Renal pelvis (tissue), 12 donors: ENCODE measurements at places on chromosomes 6 and 20. TPM values are rescaled to one million over a fixed set of nuclear protein-coding genes. Genes with fewer than 3 reads are reported as not detected.
A peak's percentile ranks its signal among the peaks of the same experiment; 100 is the strongest.

The VSX1 gene
- polyA plus RNA-seq: not detected

The ARMH2 gene
- not detected for polyA plus RNA-seq

The COL11A2 gene
- polyA plus RNA-seq: 5.8 TPM

The SLC12A5 gene
- polyA plus RNA-seq: 3.0 TPM

The TRIM31 gene
- not detected for polyA plus RNA-seq

The CHRNA4 gene
- 8.6 TPM for polyA plus RNA-seq

The OR2H1 gene
- polyA plus RNA-seq: not detected

The TFB1M gene
- polyA plus RNA-seq: 16.4 TPM

The BFSP1 gene
- polyA plus RNA-seq: 4.2 TPM

The CASP8AP2 gene
- 21.0 TPM for polyA plus RNA-seq

The ASIP gene
- 0.76 TPM for polyA plus RNA-seq

The AIF1 gene
- 66.1 TPM for polyA plus RNA-seq

The PNLDC1 gene
- 0.18 TPM for polyA plus RNA-seq

The SLC4A11 gene
- 2.3 TPM for polyA plus RNA-seq

The APCDD1L gene
- 16.6 TPM for polyA plus RNA-seq

DNA sequence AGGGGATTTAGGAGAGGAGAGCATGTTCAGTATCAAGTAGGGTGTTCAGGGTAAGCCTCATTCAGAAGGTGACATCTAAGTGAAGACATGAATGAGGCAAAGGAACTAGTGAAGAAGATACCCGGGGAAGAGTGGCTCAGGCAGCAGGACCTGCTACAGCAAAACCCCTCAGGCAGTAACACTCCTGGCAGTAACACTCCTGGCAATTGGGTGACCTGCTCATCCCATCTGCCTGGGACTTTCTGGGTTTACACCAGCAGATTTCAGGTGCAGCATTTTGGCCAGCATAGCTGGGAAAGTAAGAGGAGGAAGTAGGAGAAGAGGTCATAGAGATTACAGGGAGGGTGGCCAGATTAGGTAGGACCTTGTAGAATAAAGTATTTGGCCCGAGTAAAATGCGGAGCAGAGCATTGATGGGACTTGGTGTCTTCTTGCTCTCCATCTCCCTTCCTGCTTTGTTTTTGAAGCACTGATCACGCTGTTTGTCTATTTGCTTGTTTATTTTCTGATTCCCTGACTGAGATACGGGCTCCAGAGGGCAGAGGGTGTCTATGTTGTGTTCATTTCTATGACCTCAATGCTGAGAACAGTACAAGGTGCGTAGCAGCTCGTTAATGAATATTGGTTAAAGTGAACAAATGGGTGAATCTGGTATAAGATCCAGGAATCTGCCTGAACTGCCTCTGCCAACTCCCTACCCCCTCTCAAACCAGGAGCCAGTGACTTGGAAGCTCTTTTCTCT is 88.3 kb downstream of the IYD start:
- no peak for DNase-seq

- DNase-seq: no peak
Observed at GRCh38 chr6:167150941-167151549, 6.7 kb downstream of the GPR31 start.

GRCh38 chr20:63963784-63964301 is 5.9 kb downstream of the ZNF512B start:
- no peak for DNase-seq

DNA sequence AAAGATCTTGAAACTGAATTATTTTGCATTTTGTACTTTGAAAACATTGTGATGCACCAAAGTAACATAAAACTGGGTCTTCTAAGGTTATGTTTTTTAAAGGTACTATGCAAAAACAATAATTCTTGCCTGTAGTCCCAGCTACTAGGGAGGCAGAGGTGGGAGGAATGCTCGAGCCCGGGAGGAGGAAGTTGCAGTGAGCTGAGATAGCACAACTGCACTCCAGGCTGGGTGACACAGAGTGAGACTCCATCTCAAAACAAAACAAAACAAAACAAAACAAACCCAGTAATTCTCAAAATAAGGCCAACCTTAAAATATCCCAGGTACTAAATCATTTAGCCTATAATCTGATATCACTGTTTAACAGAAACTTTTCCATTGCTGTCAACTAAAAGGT is 269.6 kb downstream of the KHDC1L start:
- DNase-seq: no peak

GRCh38 chr6:83792846-83793245 is 60.3 kb upstream of the RIPPLY2 start:
- no peak for DNase-seq

DNA sequence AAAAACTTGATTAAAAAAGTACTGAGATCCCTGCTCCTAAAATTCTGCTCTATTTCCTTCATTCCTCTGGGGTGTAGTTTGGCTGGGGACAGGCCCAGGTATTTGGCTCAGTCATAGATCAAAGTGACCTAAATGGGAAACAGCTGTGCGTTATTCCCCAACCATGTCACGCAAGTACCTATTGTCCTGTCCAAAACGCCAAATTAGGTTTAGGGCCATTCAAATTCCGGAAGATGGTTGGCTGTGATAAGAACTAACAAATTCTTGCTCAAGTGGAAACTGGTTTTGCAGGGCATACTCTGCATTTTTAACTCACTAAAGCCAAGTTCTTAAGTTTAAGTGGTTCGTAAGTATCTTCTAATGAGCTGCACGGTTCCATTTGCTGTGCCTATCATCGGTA is 147.6 kb upstream of the TMEM170B start:
- DNase-seq: peak; percentile 47

GRCh38 chr6:42392833-42393232 is 58.9 kb downstream of the TRERF1 start:
- peak; percentile 38 for DNase-seq

DNA sequence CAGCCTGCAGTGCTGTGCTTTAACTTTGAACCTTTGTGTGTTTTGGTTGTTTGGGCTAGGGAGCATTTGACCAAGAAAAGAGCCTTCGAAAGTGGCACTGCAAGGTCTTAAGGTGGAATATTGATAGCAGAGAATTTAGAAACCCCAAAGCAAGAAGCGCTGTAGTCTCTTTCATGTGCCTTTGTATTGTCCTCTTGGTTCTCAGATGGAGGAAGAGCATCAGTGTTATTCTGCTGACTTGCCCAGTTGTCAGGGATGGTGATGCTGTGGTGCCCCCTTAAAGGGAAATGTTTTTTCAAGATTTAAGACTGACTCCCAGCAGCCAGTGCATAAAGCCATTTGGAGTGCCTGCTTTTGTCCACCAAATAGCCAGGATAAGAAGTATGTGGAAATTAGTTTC is 102.7 kb upstream of the INSM1 start:
- no peak for DNase-seq

- no peak for DNase-seq
Observed at GRCh38 chr6:40569162-40569910, 17.8 kb downstream of the LRFN2 start.

- DNase-seq: no peak
Observed at GRCh38 chr20:3068986-3069900, 2.2 kb upstream of the OXT start.

DNA sequence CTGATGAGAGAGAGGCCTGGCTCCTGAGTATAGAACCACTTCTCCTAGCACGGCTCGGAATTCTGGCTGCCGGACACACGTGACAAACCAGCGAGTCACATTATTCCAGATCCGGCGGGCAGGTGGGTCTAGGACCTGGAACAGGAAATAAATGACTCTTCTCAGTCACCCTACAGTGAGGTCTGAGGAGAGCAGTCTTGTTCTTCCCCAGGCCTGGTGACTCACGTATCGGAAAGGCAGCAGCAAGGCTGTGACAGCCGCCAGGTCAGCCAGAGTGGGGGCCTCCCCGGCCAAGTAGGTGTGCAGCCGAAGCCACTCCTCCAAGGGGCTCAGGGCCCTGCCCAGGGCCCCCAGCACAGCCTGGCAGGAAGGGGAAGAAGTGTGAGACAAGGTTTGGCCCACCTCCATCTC is 2.8 kb downstream of the VARS1 start:
- DNase-seq: no peak

- no peak for DNase-seq
Observed at GRCh38 chr6:76217606-76218005, 145.1 kb upstream of the IMPG1 start.

GRCh38 chr20:32327087-32327681 is 30.9 kb upstream of the ASXL1 start:
- DNase-seq: no peak

DNA sequence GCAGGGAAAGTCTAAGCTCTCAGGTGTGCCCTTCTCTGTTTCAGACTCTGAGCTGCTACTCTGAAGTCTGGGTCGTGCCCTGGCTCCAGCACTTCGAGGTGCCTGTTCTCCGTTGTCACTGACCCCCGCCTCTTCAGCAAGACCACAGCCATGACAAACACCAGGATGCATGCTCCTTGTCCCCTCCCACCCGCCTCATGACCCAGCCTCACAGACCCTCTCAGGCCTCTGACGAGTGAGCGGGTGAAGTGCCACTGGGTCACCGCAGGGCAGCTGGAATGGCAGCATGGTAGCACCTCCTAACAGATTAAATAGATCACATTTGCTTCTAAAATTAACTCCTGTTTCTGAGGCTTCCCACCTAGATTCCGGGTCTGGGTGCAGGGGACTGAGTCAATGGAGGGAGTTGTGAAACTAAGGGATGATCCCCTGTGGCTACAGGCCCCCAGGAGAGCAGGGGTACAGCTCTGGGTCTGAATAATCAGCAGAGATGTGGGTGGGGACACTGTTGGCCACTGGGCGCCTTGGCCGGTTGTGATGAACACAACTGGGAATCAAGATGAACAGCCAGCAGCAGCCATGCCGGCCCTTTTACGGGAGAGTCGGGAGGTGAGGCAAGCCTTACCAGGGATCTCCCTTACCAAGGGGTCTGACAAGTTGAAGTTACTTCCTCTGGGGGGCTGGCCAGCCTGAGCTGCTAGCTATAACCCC is 10.7 kb downstream of the CST7 start:
- no peak for DNase-seq

DNA sequence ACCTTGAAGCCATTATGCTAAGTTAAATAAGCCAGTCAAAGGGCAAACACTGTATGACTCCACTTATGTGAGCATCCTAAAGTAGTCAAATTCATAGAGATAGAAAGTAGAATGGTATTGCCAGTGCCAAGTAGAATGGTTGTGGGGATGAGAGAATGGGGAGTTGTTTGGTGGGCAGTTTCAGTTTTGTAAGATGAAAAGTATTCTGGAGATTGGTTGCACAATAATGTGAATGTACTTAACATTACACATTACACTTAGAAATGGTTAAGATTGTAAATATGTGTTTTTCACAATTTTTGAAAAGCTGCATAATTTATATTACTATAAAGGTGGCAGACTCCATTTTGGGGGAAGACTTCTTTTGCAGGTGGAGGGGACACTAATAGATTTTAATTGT is 51.3 kb upstream of the CARMIL1 start:
- DNase-seq: no peak

GRCh38 chr6:33904050-33904746 is 100.4 kb upstream of the MLN start:
- DNase-seq: no peak

- DNase-seq: peak; percentile 54
Observed at GRCh38 chr20:11267131-11267761, 593.4 kb upstream of the JAG1 start.

GRCh38 chr20:63697357-63697867 is 960 bp downstream of the TNFRSF6B start:
- DNase-seq: no peak

GRCh38 chr20:12837646-12838045 is 171.1 kb upstream of the SPTLC3 start:
- no peak for DNase-seq

- no peak for DNase-seq
Observed at GRCh38 chr6:167721291-167721690, 105.4 kb upstream of the AFDN start.

DNA sequence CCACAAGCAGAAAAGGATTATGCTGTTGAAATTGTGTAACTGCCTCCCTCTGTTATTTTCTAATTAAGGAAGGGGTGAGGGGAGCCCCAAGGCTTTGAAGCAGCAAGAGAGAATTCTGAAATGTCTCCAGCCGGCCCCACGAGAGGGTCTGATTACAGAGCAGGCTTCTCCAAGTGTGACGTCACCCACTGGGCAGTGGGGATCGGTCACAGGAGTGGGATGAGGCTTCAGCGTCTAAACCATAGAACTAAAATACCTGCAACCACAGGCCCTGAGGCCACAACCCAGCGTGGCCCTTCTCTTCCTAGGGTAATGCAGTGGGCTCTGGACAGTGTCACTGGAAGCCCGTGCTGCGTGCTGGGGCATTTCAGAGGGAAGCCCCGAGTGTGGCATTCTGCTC is 38.6 kb upstream of the APCDD1L start:
- DNase-seq: peak; percentile 68

- DNase-seq: no peak
Observed at GRCh38 chr6:101489456-101489855, 95.9 kb downstream of the GRIK2 start.

- peak; percentile 4 for DNase-seq
Observed at GRCh38 chr6:4078691-4079471, at the start of gene FAM217A. FAM217A (minus strand) TSS chr6:4079137; CDS start chr6:4077414, 1,723 bp downstream.

- peak; percentile 54 for DNase-seq
Observed at GRCh38 chr6:16286151-16286522, 47.8 kb downstream of the GMPR start.

DNA sequence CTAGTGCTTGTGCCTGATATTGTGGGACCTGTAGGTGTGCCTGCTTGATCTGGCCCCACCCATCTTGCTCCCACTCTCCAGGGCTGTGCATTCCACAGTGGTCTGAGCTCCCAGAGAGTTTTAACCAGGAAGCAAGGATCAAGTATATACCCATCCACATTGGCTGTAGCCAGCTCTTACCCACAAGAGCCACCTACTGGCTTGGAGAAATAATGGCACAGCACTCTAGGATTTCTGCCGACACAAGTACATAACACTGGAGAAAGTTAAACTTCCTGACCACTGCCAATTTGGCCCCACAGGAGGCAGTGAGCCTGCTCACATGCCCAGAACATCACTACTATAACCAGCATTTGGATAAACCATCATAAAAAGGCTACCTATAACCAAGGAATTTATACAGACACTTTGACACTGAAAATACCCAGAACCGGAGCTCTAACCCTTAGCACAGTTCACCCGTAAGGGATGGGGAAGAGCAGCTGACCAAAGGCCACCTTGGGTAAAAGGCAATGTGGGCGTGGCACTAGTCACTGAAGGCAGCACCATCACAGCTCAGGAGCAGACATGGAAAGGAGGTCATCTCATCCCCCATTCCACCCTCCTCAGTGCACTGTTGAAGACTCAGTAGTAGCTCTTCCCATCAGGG is 440.4 kb downstream of the BTBD3 start:
- DNase-seq: no peak

DNA sequence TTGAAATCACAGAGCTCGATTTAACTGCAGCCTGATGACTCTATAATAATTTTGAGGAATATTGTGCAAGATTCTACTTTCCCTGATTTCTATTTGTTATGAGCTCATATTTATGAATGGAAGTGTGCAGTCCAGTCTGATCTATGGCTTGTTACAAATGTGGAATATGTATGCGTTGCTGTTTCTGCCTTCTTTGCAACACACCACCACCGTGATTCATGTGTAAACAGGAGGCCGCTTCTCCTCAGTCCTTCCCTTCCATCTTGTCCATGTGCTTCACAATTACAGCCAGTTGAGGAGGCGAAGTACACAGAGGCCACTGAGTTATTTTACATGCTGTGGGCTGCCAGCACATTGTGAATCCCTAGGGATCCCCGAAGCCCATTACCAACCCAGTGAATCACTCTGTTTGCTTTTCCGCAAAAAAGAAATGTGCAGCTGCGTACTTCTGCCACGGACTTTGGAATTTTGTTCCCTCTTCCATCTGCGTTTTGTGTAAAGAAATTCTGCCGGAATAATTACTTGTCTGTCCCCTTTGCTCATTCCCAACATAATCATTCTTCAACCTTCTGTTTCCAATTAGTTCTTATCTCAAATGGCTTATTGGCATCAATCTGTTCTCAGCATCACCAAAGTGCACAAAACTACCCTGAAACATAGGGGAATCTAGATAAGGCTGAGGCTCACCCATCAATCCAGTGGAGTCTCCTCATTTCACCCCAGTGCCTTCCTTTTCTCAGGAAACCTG is 551.6 kb upstream of the CITED2 start:
- DNase-seq: no peak
